HS-5 (cell line): ENCODE measurements at places on chromosomes 12 and 14.

DNA sequence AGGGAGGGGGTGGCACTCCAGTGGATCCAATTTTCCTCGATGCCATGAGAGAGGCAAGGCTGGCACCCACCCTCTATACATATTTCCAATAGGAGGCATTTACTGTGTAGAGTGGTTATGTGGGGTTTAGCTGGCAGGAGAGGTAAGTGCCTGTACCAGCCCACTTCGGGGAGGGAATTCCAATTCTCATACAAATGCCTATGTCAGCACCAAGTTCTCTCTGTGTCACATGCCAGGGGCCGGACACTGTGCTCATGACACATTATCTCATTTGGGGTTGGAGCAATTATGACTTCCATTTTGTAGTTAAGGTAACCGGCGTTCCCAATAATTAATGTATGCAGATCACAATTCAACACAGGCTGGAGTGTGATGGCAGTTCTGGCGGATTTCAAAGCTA, 284.3 kb downstream of the KSR2 start:
- DNase-seq, result no peak

DNA sequence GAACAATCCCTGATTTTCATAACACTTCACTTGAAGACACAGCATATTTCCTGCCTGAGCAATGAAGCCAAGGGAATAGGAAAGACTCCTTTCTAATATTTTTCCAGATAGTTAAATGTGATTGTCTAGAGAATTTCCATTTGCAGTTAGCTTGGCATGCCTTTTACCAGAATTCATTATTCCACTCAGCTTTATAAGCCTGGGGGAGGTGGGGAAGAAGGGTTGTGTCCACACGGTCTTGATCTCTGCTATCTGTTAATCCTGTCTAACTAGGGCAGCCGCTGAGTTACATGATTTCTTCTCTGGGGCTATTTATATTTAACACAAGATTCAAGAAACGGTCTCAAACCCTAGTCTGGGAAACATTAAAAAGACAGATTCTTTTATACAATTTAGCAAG, 146.6 kb upstream of the FSCB start:
- no peak for DNase-seq

- no peak for DNase-seq
Measured at GRCh38 chr14:50943943-50944646, at the start of gene PYGL. TSS of gene PYGL (minus strand) at chr14:50944483. CDS start at chr14:50944403, 80 bp downstream.

- no peak for DNase-seq
Measured at GRCh38 chr12:88816201-88816600, 235.9 kb upstream of the KITLG start.

DNA sequence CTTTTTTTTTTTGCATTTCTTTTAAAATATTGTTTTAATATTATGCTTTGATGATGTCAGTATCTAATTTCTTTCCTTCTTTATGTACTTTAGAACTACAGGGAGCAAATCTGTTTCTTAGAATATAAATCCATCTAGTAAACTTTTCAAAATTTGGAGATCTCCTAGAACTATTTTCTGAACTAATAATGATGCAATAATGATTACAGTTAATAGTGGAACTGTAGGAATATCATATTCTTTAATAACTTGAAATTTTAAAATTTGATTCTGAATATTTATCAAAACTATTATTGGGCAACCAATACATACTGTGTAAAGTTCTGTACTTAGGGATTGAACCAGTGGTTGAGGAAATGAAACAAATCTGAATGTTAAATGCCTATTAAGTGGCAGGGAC, 23.1 kb upstream of the PMCH start:
- no peak for DNase-seq

GRCh38 chr12:62673028-62673815, 206.6 kb downstream of the MON2 start:
- DNase-seq, result no peak
